ENCODE measurements at places on chromosomes 6 and 20.

DNA sequence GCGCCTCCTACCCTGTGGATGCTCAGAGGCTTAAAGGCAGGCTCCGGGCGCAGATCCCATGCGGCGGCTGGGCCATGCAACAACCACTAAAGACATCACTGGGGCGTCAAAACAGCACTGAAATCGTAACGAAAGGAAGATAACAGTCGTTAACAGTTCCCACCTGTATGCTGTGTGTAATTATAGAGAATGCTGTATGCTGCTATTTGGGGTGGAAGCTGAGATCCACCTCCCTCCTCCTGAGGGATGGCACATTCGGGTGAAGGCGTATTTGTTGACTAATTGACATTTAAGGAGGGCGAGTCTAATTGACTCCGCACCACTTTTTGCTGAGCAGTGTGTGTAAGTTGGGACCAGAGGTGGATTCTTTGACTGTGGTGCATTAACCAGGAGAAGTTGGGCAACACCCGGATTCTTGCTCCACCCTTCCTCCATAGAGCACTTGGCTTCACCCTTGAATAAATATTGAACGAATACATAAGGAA lies 687 bp downstream of the SLC35A1 start:
- peak; percentile 49 for DNase-seq

DNA sequence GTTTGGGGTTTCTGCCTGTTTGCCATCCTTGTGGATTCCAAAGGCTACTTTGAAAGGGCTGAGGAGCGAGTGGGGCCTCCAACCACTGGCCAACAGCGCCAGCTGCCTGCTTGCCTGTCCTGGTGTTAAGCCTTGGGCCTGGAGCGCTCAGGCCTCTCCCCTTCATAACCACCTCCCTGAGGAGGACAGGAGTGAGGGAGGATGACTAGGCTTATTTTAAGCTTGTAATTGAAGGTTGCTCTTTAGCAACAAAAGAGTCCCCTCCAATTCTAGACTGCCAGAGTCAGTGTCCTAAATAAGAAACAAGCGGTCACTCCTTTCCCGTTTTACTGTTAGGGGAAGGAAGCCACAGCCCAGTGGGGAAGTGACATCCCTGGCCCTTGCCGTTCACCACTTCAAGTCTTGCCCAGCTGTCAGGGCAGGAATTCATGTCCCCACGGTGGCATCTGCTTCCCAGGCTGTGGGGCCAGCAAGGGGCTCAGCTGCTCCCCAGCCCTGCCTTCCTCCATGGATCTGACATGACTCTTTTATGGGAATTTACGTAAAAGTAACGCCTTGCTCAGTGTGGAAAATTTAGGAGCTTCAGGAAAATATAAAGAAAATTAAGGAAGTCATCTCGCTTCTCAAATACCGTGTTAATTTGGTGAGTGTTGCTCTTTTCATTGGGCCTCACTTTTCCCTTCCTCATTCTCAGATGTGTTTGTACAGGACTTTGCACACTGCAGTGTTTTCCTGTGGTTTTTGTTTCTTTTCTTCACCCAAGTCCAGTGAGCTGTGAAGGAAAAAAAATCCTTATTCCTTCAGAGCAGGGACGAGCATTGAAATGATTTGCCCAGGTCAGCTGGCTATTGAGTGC lies 57.8 kb downstream of the SSR1 start:
- no peak for DNase-seq

- DNase-seq = peak; percentile 21
These were observed 12.9 kb downstream of the ANKS1A start for GRCh38 chr6:34901930-34902329.

- no peak for DNase-seq
These were observed 166.8 kb downstream of the DST start for GRCh38 chr6:56475736-56476457.

DNA sequence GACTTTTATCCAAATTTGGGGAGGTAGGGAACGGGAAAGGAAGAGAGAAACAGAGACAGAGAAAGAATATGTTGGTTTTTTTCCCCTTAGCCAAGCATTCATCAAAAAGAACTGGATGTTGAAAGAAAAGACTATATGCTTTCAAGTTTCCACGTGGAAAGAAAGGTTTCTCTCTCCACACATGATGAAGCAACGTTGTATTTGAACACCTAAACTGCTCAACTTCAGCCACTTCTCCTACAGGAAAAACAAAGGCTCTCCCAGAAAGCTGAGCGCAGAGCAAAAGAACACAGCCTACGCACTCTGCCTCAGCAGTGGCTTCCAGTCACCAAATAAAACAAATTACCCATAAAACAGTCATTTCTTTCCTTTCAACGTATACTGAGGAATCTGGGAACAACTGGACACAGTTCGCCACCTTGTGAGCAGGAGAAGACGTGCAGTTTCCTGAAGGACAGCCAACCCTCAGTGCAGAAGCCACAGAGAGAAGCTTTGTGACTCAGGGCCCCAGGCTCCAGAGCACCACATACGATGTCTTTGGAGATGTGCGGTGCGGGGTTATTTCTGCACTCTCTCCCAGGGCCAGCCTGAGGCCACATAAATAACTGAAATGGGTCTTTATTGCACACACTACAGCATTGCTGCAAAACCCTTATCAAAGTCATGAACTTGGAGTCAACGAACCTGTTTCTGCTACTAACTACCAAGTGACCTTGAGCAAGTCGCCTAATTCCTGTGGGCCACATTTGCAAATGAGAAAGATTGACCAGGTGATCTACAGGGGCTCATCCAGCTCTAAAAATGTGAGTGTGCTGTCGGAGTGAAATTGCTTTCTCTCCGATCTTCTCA lies 10.1 kb downstream of the IL17F start:
- DNase-seq = peak; percentile 86

DNA sequence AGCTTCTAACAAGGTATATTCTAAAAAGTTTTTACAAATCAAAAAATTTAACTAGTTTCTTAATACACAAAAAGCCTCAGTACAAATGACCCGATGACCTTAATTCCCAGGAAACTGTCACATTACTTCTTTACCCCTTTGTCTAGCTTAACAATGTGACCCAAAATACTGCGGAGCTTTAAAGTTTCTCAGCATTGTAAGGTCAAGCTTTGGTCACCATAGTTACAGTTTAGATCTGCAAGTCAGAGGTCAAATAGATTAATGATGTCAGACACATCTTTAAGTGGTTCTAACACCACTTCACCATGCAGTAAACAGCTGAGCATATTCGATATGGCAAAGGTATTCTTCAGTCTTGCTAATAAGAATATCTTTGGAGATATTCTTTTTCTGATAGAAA lies 36.8 kb upstream of the FLRT3 start:
- DNase-seq = no peak

- DNase-seq = peak; percentile 38
These were observed 50.2 kb upstream of the HINT3 start for GRCh38 chr6:125906158-125906998.

DNA sequence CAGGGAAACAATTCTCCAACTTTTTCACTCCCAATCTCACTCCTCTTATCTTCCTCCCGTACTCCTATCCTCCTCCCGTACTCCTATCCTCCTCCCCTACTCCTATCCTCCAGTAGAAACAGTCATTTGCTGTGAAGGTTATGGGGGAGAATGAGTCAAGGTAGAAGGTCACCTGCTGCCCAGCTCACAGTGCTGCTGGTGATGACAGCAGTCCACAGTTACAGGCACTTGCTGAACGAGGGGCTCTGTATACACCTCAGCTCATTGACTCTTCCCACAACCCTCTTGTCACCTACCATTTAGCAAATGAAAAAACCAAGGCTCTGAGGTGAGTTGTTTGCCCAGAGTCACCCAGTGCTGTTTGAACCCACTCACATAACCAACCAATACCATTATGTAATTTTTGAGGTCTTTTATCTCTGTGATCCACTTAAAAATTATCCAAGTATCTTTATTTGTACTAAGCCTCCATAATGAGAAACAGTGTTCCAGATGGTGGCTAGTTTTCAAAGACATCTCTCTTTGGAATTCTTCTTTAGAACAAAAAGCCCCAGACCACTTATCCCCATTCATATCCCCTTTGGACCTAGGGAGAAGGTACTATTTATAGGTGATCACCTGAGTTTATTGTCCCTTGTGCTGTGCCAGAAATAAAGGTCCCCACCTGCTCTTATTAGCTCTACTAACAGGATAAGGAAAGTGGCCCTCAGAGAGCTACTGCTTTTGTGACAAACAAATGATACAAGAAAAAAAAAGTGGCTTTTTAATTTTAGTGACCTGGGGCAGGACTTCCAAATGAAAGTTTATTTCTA lies 53.2 kb downstream of the PTPN1 start:
- no peak for DNase-seq

- DNase-seq = no peak
These were observed 21.9 kb downstream of the FOXO3 start for GRCh38 chr6:108582618-108583017.

DNA sequence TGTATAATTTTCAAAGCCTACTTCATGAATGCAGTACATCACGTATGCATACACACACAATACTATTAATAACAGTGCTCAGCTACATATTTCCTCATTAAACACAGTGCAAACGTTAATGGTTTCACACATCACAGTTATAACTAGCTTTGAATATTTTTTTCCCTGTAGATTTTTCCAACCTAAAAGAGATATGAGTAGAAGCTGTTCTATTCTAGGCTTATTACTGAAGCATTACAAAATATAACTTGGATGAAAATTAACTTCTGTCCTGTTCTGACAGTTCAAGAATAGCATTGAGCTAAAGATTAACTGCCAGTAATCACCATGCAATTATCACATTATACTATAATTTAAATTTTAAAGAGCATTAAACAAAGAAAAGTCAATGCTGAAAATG lies 6.2 kb downstream of the LMBRD1 start:
- DNase-seq = no peak

Data from fibroblast of mammary gland (primary cell).